ENCODE measurements at places on chromosomes 1 and 21. TPM values are rescaled to one million over a fixed set of nuclear protein-coding genes. Genes with fewer than 3 reads are reported as not detected.

JMJD4 gene
- total RNA-seq: 24.1 TPM

F11R gene
- total RNA-seq: 14.0 TPM

BTBD19 gene
- total RNA-seq: 3.7 TPM

OR2T33 gene
- total RNA-seq: not detected

MATN1 gene
- total RNA-seq: not detected

TEKT2 gene
- not detected for total RNA-seq

TTC22 gene
- 17.9 TPM for total RNA-seq

DNA sequence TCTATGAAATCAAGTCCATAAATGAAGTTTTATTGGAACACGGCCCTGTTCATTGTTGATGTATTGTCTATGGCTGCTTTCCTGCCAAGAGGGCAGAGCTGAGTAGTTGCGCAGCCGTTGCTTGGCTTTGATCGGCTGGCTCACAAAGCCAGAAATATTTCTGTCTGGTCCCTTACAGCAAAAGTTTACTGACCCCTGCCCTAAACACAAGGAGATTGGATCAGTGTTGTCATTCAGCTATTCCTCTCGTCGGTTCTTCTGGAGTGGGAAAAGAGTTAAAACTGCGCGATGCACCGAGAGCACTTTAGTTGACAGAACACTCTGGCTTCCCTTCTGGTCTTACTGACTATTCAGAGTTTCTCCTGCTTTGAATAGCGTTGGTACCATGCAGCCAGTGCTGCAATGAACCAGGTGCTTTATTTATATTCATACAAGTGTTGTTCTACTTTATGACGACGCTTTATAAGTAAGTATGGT lies 868 bp downstream of the ZBTB40 start:
- peaks cover 4% of the 10 kb centered on the region for H3K36me3 ChIP-seq
- H3K4me3 ChIP-seq: peak overlapping the region; percentile 82
- peak overlapping the region; percentile 78 for H3K27ac ChIP-seq

- no peaks in the 10 kb centered on the region for H3K36me3 ChIP-seq
- H3K27me3 ChIP-seq: peaks cover 4% of the 10 kb centered on the region
- no peak for DNase-seq
- H3K4me1 ChIP-seq: no peaks in the 10 kb centered on the region
These were observed 83.7 kb downstream of the CASZ1 start for GRCh38 chr1:10712568-10713362.

DNA sequence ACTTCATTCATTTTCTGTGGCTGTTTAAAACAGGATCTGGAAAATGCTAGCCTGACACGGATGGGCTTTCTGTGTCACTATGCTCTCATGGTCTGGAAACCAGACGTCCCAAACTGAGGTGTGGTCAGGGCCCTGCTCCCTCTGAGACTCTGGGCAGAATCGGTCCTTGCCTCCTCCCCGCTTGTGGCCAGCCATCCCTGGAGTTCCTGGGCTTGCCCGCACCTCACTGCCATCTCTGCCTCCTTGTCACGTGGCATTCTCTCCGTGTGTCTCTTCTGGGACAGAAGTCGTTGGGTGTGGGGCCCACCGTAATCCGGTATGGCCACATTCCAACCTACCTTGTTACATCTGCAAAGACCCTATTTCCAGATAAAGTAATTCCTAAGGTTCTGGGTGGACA lies 10.1 kb upstream of the ACTRT2 start:
- H3K36me3 ChIP-seq: no peaks in the 10 kb centered on the region
- no peaks in the 10 kb centered on the region for H3K27me3 ChIP-seq
- no peak for DNase-seq
- H3K4me1 ChIP-seq: no peaks in the 10 kb centered on the region

DNA sequence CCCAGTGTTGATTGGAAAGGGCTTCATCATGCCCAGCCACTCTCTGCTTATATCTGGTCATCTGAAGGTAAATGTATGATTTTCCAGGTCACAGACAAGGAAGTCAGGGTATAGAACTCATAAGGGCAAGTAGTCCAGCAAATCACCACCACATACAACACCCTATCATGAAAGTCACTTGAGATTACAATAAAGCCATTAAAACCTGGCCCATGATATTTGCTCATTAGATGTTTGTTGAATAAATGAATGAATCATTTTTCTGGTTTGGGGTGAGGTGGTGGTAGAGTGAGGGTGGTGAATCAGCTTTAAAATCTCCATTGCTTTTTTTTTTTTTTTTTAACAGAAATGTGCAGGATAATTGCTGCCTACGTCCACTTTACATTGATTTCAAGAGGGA lies 91.9 kb downstream of the TGFB2 start:
- H3K27ac ChIP-seq: no peak overlapping the region
- no peaks in the 10 kb centered on the region for H3K27me3 ChIP-seq
- no peaks in the 10 kb centered on the region for H3K4me1 ChIP-seq
- H3K4me3 ChIP-seq: no peak overlapping the region
- H3K36me3 ChIP-seq: no peaks in the 10 kb centered on the region

- H3K27me3 ChIP-seq: peaks cover 5% of the 10 kb centered on the region
- H3K27ac ChIP-seq: no peak overlapping the region
- H3K4me1 ChIP-seq: no peaks in the 10 kb centered on the region
- H3K36me3 ChIP-seq: no peaks in the 10 kb centered on the region
- DNase-seq: no peak
These were observed 15.2 kb downstream of the CASQ2 start for GRCh38 chr1:115753361-115753760.

GRCh38 chr1:54582566-54583306 lies 34.7 kb downstream of the ACOT11 start:
- no peaks in the 10 kb centered on the region for H3K27me3 ChIP-seq
- H3K4me1 ChIP-seq: no peaks in the 10 kb centered on the region
- no peak for DNase-seq
- H3K27ac ChIP-seq: no peak overlapping the region
- H3K36me3 ChIP-seq: no peaks in the 10 kb centered on the region
- no peak overlapping the region for H3K4me3 ChIP-seq

DNA sequence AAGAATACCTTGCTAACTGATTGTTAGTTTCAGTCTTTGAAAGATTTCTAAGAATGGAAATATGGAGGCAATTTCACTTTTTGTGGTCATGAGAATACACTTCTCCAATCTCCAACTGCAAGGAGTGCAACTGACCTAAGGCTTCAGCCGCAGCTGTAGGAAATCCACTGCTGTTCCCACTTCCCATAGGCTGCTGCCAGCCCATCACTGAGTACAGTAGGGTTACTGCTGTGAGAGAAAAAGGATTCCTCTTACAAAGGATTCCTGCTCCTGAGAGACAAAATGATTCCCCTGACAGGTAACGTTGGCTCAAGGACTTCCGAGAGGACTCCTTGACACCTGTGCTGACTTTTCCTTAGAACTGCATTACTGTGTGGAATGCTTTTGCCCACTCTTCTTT lies 87.4 kb downstream of the ADGRL4 start:
- H3K36me3 ChIP-seq: no peaks in the 10 kb centered on the region
- no peaks in the 10 kb centered on the region for H3K4me1 ChIP-seq
- H3K27ac ChIP-seq: no peak overlapping the region
- no peak for DNase-seq
- no peaks in the 10 kb centered on the region for H3K27me3 ChIP-seq
- no peak overlapping the region for H3K4me3 ChIP-seq

- no peak overlapping the region for H3K4me3 ChIP-seq
- H3K27ac ChIP-seq: no peak overlapping the region
- peak; percentile 22 for DNase-seq
- H3K4me1 ChIP-seq: peaks cover 11% of the 10 kb centered on the region
- no peaks in the 10 kb centered on the region for H3K27me3 ChIP-seq
These were observed 19.8 kb downstream of the SMIM12 start for GRCh38 chr1:34839526-34840305.

- no peak overlapping the region for H3K27ac ChIP-seq
- DNase-seq: no peak
- no peak overlapping the region for H3K4me3 ChIP-seq
- H3K36me3 ChIP-seq: no peaks in the 10 kb centered on the region
These were observed 55.5 kb downstream of the CAPN8 start for GRCh38 chr1:223609977-223610376.

- peaks cover 27% of the 10 kb centered on the region for H3K27me3 ChIP-seq
- H3K36me3 ChIP-seq: no peaks in the 10 kb centered on the region
- H3K27ac ChIP-seq: no peak overlapping the region
- no peak for DNase-seq
- H3K4me1 ChIP-seq: peaks cover 3% of the 10 kb centered on the region
- no peak overlapping the region for H3K4me3 ChIP-seq
These were observed 11.7 kb downstream of the SPOCD1 start for GRCh38 chr1:31804098-31804497.

DNA sequence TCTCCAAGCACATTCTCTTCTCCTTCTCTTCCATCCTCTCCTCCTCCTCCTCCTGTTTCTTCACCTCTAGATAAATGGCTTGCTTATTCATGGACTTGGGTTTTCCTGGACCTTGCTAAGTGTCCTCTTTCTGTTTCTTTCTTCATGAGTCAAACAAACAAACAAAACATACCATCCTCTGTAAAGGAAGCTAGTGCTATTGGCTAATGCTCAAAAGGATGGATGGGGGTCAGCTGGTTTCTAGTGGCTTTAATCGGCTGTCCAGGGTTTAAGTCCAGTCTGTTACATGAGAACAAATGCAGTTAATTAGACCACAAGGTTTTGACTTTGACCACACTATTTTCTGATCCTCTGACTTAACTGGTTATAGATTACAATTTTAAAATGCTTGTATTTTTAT lies 83.8 kb upstream of the TSPAN2 start:
- peaks cover 15% of the 10 kb centered on the region for H3K27me3 ChIP-seq
- H3K36me3 ChIP-seq: no peaks in the 10 kb centered on the region
- H3K4me3 ChIP-seq: no peak overlapping the region

DNA sequence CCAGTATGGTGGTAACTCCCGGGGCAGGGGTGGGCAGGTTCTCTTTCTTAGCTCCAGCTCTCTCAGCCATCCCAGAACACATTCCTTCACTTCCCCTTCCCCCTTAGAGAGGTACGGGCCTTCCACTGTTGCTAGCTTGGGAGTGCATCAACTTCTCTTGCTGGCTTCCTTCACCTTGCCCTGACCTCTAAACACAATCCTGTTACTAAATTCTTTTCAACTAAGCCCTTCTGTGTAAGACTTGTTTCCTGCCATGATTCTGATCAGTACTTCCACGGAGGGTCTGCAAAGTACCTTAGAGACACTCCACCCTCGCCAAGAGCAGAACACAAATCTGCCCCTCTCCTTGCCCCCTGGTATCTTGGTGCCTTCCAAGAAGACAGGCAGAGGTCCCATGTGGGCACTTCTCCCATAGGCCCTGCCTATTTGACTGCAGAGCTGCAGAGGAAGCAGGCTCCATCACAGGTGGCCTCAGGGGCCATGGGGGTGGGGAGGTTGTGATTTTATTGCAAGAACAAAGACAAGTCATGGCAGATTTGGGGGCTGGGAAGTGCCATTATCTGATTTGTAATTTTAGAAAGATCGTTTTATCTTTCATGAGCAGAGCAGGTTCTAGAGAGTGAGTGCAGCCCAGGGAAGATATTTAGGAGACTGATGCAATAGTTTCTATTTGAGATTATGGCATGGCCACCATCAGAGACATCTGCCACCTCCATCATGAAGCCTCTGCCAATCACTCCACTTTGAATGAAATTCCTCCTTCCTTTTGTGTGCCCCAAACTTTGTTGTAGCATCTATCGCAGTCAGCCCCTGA lies 182.5 kb upstream of the JUN start:
- H3K4me3 ChIP-seq: no peak overlapping the region
- H3K36me3 ChIP-seq: no peaks in the 10 kb centered on the region
- DNase-seq: no peak
- H3K4me1 ChIP-seq: peaks cover 31% of the 10 kb centered on the region
- H3K27me3 ChIP-seq: no peaks in the 10 kb centered on the region
- H3K27ac ChIP-seq: peak overlapping the region; percentile 43

DNA sequence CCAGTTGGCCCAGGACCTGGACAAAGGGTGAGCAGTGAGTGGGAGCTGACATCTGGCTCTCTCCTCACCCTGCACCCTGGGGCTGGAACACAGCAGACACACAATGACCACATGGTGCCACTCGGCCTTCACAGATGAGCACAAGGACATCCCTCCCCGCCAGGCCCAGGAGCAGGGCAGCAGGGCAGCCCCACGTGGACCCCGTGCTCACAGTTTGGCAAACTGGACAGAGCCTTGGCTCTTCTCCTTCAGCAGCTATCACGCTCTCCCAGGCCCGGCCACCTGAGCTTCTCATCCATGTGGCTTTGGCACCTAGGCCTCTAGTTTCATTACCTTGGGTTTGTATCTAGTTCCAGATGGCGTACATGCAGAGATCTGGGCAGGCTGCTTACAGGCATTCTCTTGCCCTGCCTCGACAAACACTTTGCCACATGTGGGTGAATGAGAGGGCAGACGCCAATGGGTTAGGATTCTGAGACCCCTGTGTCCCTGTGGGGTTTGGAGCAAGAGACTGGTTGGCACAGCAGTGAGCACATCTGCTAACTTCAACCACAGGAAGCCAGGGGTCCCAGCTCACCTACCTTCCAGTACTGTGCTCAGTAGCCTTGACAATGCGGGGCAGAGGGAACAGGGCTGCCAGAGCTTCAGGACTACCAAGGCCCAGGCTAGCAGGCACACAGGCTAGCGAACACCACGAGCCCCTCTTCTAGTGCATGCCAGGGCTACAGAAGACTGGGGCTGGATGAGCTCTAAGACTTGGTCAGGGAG lies 3.4 kb upstream of the PTPRF start:
- H3K27ac ChIP-seq: no peak overlapping the region
- peaks cover 50% of the 10 kb centered on the region for H3K27me3 ChIP-seq

Data from activated CD8-positive, alpha-beta memory T cell treated with anti-CD3 and anti-CD28 coated beads, Interleukin-2, amount 10 ng/mL, durations not matched to agents 7 days and 5 days (primary cell).